ENCODE measurements at places on chromosomes 4 and X. TPM values are rescaled to one million over a fixed set of nuclear protein-coding genes. Genes with fewer than 3 reads are reported as not detected.

ARHGAP36 gene
- total RNA-seq: not detected

FAM149A gene
- total RNA-seq: 13.9 TPM

HPGD gene
- total RNA-seq: 1.1 TPM

MID1 gene
- 7.0 TPM for total RNA-seq

NAA11 gene
- not detected for total RNA-seq

RAB9B gene
- 33.9 TPM for total RNA-seq

PCDH7 gene
- total RNA-seq: 21.7 TPM

PNMA6F gene
- total RNA-seq: not detected

RRAGB gene
- total RNA-seq: 12.7 TPM

JCHAIN gene
- total RNA-seq: 6.5 TPM

MMRN1 gene
- 3.7 TPM for total RNA-seq

PNMA6A gene
- total RNA-seq: 2.2 TPM

UGT2A1 gene
- total RNA-seq: not detected

EDA2R gene
- total RNA-seq: 1.4 TPM

AVPR2 gene
- total RNA-seq: 3.2 TPM

ASB9 gene
- 1.5 TPM for total RNA-seq

PABPC1L2B gene
- not detected for total RNA-seq

UXT gene
- total RNA-seq: 86.4 TPM

SORBS2 gene
- total RNA-seq: 828 TPM

USO1 gene
- total RNA-seq: 85.0 TPM

DCAF4L1 gene
- 0.24 TPM for total RNA-seq

IGSF1 gene
- total RNA-seq: 2.6 TPM

P2RY8 gene
- total RNA-seq: 1.9 TPM

TLL1 gene
- 0.54 TPM for total RNA-seq

SCLT1 gene
- 7.2 TPM for total RNA-seq

CPE gene
- total RNA-seq: 56.2 TPM

C4orf50 gene
- not detected for total RNA-seq

EXOC1L gene
- not detected for total RNA-seq

ERCC6L gene
- 0.14 TPM for total RNA-seq

AIMP1 gene
- total RNA-seq: 34.9 TPM

C1QTNF7 gene
- 1.7 TPM for total RNA-seq

FGB gene
- total RNA-seq: not detected

TMEM35A gene
- total RNA-seq: 0.16 TPM

ADH6 gene
- total RNA-seq: not detected

SPANXD gene
- total RNA-seq: not detected

MAGEA10 gene
- total RNA-seq: not detected

HNRNPDL gene
- total RNA-seq: 103 TPM

IL15 gene
- total RNA-seq: 1.6 TPM

DMRTC1B gene
- total RNA-seq: not detected

ZCCHC12 gene
- total RNA-seq: not detected

GUCY2F gene
- total RNA-seq: not detected

FBXW7 gene
- total RNA-seq: 55.9 TPM

CFI gene
- total RNA-seq: 11.5 TPM
